ENCODE measurements at places on chromosomes 7 and 10.

GRCh38 chr10:117819304-117819703 lies 227.4 kb downstream of the RAB11FIP2 start:
- DNase-seq: no peak

- DNase-seq: no peak
Measured at GRCh38 chr7:49773218-49773935, at the start of gene VWC2. VWC2 (plus strand) TSS chr7:49773638; CDS start chr7:49775436, 1,798 bp downstream.

DNA sequence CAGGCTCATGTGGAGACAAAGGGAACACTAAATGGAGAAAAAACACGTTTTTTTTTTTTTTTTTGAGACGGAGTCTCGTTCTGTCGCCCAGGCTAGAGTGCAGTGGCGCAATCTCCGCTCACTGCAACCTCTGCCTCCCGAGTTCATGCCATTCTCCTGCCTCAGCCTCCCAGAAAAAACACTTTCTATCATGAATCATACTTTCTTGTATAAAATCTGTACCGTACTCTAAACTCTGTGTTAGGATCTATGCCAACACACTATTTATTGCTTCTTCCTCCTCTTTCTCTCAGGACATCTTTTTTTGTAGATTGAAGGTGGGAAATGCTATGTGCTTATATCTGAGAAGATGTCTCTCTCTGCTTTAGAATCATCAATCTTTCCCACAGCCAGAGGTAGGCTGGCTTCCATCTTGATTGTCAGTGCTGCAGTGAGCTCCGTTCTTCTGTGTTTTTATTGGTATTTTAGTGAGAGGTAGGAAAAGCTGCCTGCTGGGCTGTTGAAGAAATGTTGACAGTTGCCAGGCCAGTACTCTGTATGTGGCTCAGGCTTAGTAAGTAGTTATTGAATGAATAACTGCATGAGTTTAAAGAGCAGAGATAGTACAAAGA lies 101.1 kb downstream of the GPR85 start:
- DNase-seq: no peak

DNA sequence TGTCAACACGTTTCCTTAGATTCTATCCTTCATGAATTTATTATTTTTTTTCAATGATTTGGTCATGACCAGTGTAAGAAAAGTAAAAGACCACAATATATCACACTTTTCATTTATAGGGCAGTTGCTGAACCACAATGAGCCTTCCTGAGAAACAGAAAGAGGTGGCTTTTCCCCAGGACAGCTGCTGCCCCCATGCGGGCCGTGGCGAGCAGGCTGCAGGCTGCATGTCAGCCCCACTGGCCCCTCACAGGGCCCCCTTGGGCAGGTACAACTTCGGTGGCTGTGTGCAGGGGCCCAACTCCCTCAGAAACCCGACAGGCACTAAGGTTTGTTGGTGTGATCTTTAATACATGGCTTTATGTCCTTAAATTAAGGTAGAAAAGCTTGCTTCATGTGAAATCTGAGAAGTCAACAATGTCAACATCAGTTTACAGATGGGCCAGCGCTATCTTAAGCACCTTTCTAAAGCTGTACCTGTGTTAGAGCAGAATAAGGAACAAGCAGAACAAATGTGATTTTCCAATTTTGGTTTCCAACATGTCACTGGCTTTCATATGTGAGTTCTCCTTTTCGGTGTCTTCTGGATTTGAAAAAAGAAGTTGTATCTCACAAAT lies 10.6 kb downstream of the BEND7 start:
- DNase-seq: no peak

- DNase-seq: no peak
Measured at GRCh38 chr7:142798451-142799436, 28.0 kb downstream of the PRSS2 start.

DNA sequence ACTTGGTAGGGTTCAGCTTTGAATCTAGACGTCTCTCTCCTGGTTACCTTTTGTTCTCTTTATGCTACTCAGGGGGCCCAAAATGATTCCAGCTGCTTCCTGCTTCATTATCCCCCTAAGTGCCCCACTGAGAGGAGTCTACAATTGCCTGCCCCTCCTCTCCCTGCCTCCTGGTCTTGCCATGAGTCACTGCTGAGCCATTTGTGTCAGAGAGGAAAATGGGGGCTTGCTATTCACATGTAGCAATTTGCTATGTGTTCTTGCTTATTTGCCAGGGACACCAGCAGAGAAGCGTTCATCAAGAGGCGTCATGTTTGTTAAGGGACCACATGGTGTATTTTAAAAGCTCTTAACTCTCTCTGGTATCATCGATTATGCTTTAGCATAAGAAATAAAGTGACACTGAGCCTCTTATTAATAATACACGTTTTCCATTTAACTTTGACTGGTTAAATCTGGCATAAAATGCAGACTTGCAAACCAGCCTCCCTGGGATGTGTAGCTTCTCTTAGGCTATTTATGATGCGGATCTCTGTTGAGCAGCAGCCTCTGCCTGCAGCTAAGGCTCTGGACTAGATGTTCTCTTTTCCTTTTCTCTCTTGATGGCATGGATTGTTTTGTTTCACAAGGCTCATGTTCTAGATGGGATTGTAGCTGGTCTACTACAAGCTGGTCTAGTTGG lies 239.3 kb downstream of the AUTS2 start:
- DNase-seq: no peak

DNA sequence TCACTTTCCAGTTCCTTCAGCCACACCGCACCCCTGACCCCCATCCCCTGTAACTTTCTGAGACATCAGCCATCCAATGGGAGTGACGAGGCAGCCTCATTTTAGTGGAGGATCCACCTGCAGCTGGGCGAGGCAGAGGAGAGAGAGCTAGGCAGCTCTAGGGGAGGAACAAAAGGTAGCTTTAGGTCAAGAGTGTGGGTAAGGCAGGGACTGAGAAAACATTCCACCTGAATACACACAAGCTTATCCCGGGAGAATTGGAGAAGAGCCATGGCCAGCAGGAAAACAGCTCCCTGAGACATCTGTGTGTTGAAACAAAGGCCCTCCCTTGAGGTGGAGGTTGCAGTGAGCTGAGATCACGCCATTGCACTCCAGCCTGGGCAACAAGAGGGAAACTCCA lies 6.7 kb upstream of the KLRG2 start:
- DNase-seq: no peak

- DNase-seq: no peak
Measured at GRCh38 chr7:117470777-117471176, 9.0 kb upstream of the CFTR start.

Measured in activated CD4-positive, CD25-positive, alpha-beta regulatory T cell (primary cell).